ENCODE measurements at places on chromosomes 5 and 9. TPM values are rescaled to one million over a fixed set of nuclear protein-coding genes. Genes with fewer than 3 reads are reported as not detected.

LIX1 gene
- not detected for total RNA-seq

OMD gene
- not detected for total RNA-seq

QRFP gene
- total RNA-seq: not detected

FAM13B gene
- total RNA-seq: 11.7 TPM

Measured in A549 treated with CORT108297 at 1 μM for 4 hours (cell line).